NCI-H2171 treated with DMSO at 0.1 percent for 48 hours (cell line): ENCODE measurements at places on chromosomes 6 and 20.

GRCh38 chr6:28496099-28496779 is 19.4 kb downstream of the GPX6 start:
- peak; percentile 16 for DNase-seq

GRCh38 chr6:134750669-134751068 is 199.2 kb downstream of the ALDH8A1 start:
- peak; percentile 48 for DNase-seq

GRCh38 chr6:106002005-106002404 is 84.1 kb upstream of the PRDM1 start:
- DNase-seq: no peak

DNA sequence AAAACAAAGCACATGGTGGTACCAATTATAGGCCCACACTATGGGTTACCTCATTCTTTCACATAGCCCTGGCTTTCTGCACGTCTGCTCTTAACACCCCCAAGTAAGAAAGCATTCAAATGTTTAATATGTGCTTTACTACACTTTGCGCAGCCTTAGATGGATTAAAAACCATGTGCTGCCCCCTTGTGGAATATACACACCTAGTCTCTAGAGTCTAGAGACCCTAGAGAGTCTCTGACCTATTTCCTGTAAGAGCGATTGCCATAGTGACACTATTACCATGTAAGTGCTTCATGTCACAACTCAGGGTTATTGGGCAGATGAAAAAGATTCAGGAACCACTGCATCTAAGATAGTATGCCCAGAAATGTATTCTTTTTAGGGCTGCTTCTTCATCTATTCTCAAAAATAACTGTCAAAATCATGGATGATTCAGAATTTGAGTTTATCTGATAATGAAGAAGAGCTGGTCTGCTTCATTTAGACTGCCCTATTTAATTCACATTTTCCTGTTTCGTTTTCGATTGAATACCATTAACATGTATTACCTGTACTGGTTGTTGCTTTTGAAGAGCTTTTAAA is 186.3 kb downstream of the ADGB start:
- DNase-seq: peak; percentile 35

DNA sequence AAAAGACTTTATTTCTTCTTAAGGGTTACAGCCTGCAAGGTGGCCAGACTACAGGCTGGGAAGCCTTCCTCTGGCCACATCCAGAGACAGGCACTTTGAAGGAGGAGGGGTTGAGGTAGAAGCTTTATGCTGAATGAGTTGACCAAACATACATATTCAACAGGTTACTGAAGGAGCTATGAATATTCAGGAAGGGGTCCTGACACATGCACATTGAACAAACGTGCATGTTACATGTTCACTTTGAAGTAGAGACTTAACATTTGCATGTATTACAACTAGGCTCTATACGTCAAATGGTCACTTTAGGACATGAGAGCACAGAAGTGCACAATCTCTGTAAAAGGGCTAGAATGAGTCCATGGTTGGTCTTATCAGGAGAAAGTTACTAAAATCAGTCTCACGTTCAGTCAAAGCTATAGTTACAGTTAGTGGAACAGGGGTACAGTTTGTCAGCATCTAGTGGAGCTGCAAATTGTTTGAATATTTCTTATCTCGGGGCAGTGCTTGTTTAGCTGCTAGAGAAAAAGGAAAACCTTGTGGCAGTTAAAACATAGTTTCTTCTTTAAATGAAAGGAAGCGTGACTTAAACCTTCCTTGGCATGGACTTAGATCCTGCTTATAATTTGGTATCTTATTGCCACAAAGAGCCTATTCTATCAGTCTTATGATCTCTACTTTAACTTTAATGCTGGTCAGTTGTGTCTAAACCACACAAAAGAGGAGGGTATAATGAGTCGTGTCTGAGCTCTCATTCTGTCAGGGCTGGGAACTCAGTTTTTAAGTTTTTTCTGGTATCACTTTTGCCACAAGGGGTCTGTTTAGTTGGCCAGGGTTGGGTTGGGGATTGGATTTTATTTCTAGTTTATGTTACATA is 4.6 kb upstream of the ZSCAN9 start:
- DNase-seq: no peak

DNA sequence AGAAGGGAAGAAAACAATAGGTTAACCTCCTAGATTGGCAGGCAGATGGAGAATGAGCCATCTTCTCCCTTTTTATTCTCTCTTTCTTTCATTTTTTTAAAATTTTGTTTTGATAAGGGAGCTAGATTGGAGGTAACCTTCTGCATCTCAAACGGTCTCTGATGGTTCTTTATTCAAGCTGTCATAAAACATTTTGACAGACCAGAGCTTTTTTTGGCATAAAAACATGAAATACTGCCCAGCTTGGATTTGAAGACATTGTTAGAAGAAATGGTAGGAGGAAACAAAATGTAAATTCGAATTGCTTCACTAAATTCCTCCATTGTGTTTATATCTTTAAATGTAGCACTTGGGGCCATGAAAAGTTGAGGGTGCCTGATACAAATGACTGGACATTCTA is 158.5 kb downstream of the EPHA7 start:
- DNase-seq: no peak

DNA sequence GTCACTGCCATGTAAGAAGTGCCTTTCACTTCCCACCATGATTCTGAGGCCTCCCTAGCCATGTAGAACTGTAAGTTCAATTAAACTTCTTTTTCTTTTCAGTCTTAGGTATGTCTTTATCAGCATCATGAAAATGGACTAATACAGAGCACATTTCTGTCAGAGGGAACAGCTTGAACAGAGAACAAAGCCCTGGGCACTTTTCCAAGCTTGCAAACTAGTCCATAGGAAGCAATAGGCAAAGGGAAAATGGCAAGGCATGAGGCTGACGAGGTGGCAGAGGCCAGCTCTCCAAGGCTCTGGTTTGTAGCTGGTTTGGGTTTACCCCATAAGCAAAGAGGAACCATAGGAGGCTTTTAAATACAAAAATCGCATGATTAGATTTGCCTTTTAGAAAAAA is 185.1 kb upstream of the HDDC2 start:
- DNase-seq: no peak

DNA sequence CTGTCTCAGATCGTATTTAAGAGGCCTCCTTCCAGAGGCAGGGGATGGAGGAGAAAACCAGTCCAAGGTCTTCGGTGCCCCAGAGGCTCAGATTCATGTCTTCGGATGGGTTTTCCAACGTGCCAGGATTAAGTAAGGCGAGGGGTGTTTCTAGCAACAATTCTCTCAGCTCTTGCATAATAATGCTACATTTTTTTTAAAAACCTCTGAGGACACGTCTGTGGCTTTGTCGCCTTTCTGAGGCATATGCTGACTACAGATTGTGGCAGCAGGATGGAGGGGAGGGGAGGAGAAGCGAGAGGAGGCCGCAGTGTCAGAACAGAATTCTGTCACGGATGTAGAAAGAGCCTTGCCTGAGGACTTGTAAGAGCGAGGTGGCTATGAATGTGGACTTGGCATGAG is 17.7 kb upstream of the CCDC167 start:
- peak; percentile 94 for DNase-seq

GRCh38 chr6:42040856-42041480 is 9.4 kb upstream of the TAF8 start:
- DNase-seq: no peak

DNA sequence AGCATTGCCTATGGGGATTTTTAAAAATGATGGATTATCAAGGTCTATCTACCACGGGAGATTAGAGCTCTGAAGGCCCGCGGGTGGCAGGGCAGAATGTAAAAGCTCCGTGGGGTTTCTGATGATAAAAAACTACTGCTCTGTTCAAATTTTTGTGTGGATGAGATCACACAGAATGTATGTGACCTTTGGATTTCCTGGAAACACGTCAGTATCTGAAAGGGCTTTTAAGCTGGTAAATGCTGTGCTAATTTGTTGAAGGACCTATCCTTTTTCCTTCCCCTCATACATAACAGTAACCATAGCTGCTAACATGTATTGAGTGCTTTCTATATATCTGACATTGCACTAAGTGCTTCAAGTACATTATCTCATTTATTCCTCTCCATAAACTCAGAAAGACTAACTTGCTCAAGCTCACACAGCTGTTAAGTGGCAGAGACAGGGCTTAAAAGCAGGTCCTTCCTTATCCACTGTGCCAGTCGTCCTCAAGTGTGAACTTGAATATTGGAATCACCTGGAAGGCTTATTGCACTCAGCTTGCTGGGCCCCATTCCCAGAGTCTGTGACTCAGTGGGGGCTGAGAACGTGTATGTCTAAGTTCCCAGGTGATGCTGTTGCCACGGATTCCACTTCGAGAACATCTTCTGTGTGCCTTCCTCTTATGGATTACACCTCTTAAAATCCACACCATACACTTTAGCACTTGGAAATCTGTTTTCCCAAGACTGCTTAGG is 1.9 kb upstream of the TMEM242 start:
- DNase-seq: no peak

DNA sequence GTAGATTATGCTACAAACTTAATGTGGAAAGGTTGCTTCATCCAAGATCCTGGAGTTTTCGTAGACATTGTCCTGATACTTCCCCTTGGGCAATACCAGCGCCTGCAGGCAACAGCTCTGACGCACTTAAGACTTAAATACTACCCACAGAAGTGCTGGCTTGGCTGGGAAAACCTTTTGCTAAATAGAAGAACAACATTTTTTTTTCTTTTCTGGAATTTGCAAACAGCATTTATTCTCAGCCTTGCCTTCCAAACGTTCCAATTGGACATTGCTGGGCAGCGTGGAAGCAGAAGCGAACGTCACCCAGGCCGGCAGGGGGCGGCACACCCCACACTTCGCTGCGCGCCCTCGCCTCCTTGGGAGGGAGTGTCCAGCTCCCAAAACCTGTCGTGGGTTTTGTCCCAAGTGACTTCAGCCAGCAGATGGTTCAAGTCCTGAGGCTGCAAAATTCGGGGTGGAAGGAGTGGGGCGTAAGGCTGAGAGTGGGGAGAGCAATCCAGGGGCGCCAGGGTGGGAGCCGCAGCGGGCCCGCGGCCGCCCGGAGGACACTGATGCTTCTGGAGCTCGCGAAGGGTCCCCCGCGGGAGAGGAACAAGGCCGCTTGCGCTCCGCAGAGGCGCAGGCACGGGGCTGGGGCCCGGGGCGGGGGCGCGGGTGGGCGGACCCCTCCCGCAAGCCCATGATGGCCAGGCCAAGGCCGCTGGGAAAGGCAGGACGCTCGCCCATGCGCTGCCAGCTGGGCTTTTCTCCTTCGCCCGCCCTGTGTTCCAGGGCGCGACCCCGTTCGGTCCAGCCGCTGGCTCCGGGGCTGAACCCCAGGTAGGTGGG is 60.8 kb upstream of the MAP3K4 start:
- peak; percentile 48 for DNase-seq

DNA sequence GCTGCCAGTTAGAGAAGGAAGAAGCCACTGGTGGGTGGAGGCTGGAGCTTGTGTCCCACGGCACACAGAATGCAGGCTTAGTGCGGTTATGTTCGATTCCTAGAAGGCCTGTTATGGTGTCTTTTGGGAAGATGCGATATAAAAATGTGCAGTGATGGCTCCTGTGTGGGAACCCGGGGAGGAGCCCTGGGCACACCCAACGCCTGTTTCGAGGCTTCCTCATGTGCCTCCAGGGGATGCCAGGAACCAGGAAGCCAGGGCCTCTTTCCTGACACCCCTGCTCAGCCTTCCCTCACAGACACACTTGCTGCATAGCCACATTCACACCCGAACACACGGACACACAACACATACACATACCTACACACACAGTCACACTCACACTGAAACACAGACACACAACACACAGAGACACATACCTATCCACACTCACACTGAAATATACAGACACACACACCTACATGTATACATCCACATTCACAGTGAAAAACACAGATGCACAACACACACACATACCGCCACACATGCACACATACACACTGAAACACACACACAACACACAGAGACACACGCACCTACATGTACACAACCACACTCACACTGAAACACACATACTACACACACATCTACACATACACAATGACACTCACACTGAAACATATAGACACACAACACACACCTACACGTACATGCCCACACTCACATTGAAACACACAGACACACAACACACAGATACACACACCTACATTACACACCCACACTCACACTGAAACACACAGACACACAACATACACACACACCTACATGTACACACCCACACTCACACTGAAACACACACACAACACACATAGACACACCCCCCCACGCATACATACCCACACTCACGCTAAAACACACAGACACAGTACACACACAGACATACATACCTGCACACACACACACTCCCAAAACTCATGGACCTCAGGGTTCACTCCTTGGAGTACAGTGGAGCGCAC is 1.2 kb upstream of the CST11 start:
- DNase-seq: no peak

DNA sequence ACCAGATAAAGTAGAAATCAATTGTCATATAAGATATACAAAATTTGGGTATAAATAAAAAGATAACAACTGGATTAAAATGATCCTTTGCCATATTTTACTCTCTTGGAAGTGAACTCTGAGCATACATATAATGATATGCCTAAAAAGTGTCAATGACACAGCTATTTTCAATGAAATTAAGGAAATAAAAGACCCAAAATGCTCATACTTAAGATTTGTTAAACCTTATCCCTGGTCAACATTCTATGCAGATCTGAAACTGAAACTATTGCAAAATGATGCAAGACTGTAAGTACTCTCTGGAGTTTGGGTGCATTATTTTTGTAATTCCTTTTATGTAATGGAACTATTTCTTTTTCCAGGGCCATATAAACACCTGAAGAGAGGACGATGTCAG is 119.0 kb upstream of the SGK1 start:
- DNase-seq: no peak

DNA sequence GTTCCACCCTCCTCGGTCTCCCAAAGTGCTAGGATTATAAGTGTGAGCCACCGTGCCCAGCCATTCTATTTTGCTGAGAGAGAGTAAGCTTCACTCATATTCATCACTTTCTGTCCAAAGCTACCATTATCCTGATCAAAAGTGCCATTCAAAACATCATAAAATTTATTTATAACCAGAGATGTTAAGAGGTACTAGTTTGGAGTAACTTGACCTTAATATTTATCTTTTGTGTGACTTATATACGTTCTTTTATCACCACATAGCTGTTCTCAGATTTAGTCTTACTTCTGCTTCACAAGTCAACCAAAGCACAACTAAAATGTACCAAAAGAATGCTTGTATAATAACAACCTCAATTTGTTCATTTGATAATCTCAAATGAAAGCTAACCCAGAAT is 18.1 kb downstream of the AKIRIN2 start:
- DNase-seq: no peak

DNA sequence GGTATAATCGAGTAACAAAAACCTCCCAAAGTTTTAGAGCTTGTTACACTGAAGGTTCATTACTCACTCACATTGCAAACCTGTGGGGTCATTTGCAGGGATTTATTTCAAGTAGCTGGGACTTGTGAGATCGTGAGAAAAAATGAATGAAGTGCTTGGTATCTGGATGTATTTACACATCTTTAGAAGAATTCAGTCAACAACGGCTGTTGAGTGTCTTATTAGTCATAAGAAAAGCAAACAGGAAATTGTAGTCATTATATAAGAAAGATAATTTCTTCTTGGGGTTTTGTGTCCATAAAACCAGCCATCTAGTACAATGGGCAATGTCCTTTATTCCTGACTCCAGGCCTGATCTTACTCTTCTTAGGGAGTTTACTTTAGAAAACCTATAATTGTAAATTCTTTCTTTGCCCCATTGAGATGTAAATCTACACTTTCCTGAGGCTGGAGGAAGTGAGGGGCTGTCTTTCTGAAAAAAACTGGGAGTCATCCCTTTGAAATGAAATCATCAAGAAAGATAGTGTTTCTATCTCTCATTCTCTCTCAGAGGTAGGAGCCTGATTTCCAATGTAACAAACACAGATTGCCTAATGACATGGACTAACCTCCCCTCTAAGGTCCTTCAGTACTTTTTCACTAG is 202.5 kb upstream of the ASCC3 start:
- DNase-seq: no peak
